Heart right ventricle (tissue), 16 donors: ENCODE measurements at places on chromosomes 6 and 20.

DNA sequence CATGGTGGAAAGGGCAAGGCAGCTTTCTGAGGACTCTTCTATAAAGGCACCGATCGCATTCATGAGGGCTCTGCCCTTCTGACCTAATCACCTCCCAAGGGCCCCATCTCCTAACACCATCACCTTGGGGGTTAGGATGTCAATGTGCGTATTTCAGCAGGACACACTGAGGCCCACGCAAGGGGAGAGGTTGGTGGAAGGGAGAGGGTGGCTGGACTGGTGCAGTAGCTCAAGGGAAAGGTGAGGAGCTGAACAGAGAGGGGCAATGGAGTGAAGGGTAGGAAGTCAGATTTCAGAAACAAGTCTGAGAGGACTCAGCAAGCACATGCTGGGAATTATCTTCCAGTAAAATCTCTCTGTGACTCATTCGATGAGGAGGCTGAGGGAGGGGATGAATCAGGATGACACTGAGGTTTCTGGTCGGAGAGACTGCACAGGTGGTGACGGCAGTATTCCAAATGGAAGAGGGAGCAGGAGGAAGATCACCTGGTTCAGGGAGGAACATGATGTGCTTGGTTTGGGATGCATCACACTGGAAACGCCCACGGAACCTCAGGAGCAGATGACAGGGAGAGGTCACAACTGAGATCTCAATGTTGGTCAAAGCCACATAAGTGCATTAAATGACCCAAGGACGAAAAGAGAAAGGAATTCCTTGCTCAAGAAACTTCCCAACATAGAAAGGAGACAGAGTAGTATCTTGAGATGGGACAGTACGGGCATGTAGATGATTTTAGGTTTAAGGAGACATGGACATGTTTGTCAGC lies 67.1 kb downstream of the TFAP2A start:
- DNase-seq, result no peak

GRCh38 chr20:62105592-62105991 lies 16.7 kb upstream of the LSM14B start:
- DNase-seq, result no peak

- DNase-seq, result no peak
Observed at GRCh38 chr20:34815636-34816035, 9.8 kb downstream of the NCOA6 start.

DNA sequence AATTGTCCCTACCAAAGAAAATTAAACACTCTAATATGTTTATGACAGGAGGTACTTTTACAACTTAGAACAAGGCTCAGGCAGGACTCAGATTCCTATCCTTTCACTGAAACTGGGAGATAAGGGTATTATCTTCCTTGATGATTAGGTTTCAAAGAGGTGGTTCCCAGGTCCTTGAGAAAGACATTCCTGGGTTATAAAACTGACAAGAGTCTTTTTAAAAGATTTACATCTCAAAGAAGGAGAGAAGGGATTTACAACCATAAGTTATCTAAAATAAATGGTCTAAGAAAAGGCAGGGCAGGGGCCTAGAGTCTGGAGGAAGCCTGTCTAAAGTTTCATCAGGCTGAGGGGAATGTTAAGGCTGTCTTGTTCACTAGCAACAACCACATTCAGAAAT lies 1492.5 kb downstream of the HACE1 start:
- DNase-seq, result no peak

- no peak for DNase-seq
Observed at GRCh38 chr6:162290846-162291465, 436.6 kb downstream of the PRKN start.

GRCh38 chr20:973785-974194 lies 28.3 kb downstream of the RSPO4 start:
- no peak for DNase-seq

DNA sequence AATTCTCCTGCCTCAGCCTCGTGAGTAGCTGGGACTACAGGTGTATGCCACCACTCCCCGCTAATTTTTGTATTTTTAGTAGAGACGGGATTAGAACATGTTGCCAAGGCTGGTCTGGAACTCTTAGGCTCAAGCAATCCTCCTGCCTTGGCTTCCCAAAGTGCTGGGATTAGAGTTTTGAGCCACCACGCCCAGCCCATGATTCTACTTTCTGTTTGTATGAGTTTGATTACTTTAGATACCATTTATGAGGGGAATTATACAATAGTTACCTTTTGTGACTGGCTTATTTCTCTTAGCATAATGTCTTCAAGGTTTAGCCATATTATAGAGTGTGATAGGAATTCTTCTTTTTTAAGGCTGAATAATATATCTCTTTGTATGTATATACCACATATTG lies 555.4 kb upstream of the FLRT3 start:
- no peak for DNase-seq

DNA sequence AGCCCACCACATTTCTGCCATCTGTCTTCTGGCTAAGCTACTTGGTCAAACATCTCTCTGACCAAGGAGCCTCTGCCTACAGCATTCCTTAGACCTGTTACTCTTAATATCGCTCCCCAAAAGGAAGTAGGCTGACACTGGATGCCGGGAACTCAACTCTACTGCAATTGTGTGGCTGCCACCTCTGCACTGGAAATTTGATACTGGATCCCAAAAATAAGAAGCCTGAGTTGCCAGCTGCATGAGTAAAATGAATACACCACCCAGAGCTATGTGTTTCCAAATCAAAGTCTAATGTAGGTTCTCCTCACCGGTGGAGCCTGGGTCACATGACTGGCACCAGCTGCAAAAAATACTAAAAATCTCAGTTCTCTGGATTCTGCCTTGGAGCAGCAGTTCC lies 36.9 kb downstream of the UNC5CL start:
- DNase-seq, result no peak

DNA sequence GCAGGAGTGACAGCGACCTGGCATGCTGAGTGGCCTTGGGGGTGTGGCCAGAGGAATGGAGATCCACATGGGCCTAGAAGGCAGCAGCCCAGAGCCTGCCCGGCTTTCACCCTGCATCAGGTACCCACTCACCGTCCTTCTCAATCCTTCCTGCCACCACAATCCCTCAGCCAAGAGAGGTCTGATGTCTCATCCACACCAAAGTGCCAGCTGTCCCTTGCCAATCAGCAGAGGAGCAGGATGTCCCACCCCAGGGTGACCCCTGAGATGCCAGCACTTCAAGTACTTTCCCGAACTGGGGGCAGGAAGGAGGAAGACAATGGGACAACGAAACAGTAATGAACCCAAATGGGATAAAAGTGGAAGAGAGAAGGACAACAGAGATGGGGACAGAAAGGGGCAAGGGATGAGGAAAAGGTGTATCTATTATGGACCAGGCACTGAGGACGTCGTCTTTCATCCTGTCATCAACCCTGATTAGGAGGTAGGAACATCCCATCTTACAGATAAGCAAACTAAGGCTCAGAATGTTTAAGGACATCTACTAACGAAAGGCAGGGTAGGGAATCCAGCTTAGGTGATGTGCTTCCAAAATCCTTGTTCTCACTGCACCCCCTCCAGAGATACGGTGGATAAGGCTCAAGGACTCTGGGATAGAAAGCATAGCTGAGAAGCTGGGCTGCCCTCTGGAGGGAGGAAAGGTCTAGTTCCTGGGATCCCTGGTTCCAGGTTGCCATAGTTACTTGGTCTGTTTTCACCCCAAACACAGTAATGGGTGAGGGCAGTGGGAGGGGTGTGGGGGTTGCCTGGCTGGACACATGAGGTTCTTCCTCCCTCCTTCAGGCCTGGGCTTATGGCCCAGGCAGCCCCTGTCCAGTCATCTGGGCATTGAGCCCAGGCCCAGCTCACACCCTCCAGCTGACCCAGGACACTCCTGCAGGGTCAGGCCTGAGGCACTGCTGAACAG lies 4.5 kb upstream of the TNXB start:
- peak; percentile 89 for DNase-seq

DNA sequence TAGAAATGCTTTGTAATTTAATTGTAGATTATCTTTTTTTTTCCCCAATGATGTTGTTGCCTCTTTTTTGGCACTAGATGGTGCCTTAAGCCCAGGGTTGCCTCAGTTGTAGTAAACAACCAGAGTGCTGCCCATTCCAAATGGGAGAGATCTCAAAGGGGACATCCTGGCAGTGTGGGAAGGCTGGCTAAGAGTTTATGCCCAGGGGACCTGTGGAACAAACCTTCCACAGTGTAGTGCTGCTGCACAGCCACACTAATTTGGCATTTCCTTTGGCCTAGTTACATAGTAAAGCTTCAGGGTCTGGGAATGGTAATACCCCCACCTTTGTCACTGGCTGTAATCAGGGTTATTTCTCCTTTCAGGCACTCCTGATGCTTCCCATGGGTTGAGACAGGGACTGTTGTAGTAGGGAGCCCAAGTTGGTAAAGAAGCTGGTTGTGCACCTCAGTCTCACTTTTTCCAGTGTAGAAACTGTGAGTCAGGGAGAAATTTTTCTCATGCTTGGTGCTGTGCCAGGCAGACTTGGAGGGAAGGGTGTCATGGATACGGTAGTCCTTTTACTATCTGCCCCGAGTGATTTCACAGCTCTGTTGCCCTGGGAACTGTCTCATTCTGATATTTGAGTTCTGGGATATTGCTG lies 177.8 kb upstream of the ECI2 start:
- DNase-seq, result no peak

- DNase-seq, result no peak
Observed at GRCh38 chr6:150686566-150686965, 86.9 kb downstream of the PLEKHG1 start.

DNA sequence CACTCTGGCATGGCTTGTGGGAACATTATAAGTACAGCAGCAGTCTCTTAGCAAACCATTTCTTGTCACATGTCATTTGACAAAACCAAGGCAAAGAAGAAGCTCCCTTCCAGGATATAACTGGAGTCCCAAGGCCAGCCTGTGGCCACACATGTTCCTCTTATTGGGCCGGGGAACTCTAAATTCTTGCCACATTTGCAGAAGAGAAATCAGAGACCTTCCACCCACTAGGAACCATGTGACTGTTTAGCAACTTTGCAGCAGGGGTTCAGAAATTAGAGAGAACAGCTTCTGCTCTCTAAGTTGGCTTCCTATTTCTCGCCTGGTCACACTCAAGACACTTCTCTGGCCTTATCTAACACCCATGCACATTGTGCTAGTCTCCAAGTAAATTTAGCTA lies 20.4 kb upstream of the MEP1A start:
- peak; percentile 27 for DNase-seq

DNA sequence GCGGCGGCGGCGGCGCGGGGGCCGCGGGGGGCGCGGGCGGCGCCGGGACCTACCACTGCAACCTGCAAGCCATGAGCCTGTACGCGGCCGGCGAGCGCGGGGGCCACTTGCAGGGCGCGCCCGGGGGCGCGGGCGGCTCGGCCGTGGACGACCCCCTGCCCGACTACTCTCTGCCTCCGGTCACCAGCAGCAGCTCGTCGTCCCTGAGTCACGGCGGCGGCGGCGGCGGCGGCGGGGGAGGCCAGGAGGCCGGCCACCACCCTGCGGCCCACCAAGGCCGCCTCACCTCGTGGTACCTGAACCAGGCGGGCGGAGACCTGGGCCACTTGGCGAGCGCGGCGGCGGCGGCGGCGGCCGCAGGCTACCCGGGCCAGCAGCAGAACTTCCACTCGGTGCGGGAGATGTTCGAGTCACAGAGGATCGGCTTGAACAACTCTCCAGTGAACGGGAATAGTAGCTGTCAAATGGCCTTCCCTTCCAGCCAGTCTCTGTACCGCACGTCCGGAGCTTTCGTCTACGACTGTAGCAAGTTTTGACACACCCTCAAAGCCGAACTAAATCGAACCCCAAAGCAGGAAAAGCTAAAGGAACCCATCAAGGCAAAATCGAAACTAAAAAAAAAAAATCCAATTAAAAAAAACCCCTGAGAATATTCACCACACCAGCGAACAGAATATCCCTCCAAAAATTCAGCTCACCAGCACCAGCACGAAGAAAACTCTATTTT lies 2.0 kb downstream of the FOXC1 start:
- DNase-seq, result no peak

DNA sequence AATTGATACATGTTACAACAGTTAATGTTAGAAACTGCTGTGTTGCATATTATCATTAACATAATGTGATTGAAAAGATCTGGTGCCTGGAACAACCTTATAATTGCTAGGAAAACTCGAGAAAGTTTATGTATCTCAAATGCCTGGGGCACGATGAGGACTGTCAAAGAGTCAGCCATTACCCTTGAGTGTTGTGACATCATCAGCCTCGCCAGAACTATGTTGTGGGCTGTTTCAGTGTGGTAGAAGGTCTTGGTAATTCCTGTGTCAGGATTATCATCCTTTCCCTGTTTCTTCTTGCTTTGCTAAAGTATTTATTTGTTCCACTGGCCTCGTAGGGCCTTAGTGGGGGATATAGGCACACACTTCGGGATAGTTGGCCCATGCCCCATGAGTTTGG lies 185.1 kb downstream of the DTNBP1 start:
- no peak for DNase-seq

GRCh38 chr6:65799389-65799788 lies 92.4 kb upstream of the EYS start:
- DNase-seq, result no peak

GRCh38 chr6:146887447-146888077 lies 288.8 kb downstream of the ADGB start:
- DNase-seq, result no peak

GRCh38 chr6:33746651-33747100 lies at the start of gene IP6K3:
IP6K3 (minus strand) TSS chr6:33746905; CDS start chr6:33735476, 11,429 bp downstream.
- DNase-seq, result peak; percentile 79

DNA sequence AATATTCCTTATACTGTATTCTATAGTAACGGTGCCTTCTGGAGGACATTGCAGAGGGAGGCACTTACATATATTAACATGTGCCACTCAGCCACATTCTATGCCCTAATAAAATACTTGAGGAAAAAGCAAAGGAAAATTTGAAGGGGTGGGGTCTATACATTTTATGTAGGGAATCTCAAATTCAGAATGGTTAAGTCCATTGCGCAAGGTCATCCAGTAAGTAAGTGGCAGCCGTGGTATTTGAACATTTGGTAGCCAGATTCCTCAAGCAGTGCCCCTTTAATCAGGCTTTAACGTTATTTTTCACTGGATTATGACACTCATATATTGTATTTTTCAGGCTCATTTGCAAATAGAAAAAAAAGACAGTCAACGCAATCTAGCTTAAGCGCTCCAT lies 738.3 kb downstream of the DOK5 start:
- DNase-seq, result no peak

DNA sequence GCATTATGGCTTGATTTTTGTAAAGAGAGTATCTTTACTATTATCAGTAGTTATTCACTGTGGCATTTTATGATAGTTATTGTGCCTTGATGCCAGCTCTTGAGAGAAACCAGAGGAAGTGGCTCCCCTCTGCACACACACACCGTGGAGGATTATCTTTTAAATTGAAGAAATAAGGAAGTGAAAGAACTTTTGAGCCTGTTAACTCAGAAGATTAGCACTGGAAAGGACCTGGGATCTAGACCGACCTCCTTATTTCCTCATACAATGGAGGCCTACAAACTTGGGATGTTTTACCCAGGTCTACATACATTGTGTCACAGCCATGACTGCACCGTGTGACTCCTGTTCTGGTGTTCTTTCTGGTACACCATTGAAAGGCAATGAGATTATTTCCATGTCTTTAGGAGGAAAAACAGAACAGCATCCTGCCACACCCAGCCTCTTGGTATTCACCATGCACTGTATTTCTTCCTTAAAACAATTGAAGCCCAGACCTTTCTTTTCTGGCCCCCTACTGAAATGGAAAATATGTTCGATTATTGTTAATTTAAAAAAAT lies 40.6 kb downstream of the HECA start:
- no peak for DNase-seq
